Left kidney (tissue), 8 donors: ENCODE measurements at places on chromosomes 4 and X.

- no peak for DNase-seq
These were observed at the start of gene ODAPH for GRCh38 chr4:75555294-75556164. Gene ODAPH (plus strand): TSS chr4:75556066. CDS start chr4:75556083, 17 bp downstream.

- no peak for DNase-seq
These were observed 22.5 kb downstream of the OTUD6A start for GRCh38 chrX:70084592-70085240.

DNA sequence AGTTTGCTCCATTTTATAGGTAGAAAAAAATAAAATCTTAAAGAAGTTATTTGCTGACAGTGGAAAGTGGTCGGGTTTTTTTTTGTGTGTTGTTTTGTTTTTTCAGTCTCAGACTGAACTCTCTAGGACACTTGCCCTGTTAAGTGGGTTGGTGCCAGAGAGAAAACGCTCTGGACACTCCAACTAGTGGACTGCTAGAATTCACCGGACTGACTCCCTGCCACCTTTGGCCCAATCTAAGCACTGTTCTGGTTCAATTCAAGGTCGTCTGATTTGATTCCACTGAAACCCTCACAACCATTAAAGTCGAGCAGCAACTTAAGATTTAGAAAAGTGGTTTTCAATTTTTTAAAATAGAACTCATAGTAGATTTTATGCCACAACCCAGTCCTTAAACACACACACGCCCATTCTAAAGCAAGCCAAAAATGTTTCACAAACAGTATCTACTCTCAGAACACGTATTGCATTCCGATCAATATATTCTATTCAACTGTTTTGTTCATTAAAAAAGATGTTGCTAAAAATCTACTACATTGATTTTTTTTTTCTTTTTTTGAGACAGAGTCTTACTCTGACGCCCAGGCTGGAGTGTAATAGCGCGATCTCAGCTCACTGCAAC lies 27.3 kb downstream of the RWDD4 start:
- no peak for DNase-seq

DNA sequence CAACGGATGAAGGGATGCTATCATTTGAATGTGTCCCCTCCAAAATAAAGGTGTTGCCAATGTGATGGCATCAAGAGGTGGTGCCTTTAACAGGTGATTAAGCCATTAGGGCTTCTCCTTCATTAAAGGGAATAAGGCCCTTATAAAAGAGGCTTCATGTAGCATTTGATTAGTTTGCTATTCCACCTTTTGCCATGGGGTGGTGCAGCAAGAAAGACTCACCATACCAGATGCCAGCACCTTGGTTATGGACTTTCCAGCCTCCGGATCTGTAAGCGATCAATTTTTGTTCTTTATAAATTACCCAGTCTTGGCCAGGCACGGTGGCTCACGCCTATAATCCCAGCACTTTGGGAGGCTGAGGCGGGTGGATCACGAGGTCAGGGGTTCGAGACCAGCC lies 7.9 kb upstream of the SLC25A43 start:
- no peak for DNase-seq

- DNase-seq: no peak
These were observed 24.1 kb upstream of the TMEM150C start for GRCh38 chr4:82585690-82586435.

DNA sequence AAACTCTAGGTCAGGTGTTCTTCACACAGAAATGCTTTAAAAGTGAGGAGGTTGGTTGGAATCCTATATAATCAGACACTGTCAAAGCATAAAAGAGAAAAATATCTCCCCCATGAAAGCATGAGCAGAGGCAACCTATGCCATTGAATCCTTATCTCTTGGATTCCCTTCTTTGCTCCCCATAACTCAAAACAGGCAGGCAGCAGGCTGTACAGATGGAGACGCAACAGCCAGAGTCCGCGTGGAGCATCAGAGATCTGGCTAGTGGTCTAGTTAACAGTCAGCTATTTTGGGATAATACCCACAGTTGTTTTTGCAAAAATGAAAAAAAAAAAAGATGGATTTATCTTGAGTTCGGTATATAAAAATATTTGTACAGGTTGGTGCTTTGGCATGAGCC lies 490.0 kb upstream of the TENM3 start:
- DNase-seq: no peak

DNA sequence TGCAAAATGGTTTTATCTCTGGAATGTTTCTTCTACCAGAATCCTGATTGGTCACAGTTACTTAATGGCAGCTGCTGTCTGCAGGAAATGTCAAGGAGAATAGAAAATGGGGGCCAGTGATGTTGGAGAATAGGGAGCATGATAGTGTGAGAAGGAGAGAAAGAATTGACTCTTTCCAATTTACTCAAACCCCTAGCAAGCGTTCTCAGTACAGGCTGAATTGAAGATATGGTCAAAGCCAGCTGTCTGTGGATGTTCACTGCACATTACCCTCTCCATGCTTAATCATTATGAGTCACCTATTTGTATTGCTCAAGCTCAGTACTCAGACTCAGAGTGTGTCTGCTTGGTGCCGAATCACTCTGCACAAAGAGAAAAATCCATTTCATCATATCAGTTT lies 57.8 kb upstream of the FAM47B start:
- DNase-seq: no peak

- no peak for DNase-seq
These were observed 119.6 kb downstream of the BEND2 start for GRCh38 chrX:18101087-18101486.
